Activated gamma-delta T cell treated with anti-CD3 and anti-CD28 coated beads, Interleukin-2, amount 50 U/mL, for 16 hours (primary cell): ENCODE measurements at places on chromosomes 2 and 18.

GRCh38 chr2:11379558-11379957 lies 35.1 kb upstream of the ROCK2 start:
- no peak for DNase-seq

DNA sequence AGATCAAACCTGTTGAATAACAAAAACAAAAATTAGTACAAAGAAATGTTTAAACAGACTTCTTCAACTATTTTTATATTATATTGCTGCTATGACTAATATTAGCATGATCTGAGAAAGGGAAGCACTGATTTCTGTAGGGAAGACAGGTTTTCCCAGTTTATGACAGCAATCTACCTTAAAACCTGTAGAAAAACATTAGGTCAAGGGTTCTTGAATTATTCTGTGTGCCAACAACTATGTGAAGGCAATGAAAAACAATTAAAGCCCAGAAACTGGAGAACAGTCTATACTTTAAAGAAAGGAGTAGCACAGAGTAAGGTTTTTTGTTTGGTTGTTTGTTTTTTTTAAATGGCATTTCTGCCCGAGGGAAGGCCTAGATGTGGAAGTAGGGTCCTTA lies 23.3 kb downstream of the PUM2 start:
- DNase-seq, result no peak

DNA sequence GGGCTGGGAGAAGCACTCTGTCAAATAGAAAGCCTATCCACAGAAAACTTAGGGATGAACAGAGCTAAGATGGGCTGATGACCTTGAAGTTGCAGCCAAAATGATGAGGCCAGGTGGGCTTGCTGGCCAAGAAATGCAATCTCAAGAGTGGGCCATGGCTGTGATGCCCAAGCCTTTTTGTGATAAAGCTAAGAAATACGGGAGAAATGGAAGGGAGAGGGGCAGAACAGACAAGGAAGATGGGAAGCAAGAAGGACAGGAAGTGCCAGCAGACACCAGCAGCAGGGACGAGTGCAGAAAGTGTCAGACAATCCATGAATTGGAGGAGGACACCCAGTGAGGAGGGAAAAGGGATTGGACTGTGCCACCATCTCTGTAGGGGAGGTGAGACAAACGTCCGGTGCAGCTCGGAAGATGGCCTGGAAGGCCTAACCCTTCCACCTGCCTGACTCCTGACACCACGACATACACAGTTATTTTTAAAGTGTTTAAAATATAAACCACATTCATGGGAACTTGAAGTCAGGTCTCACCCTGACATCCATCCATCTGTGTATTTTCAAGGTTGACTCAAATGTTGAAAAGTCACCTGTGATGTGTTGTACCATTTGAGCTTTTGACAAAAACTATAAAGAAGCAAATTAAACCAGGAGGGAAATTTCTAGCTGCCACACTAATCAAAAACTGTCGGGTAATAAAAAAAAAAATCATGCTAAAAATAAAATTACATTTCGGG lies 105.5 kb downstream of the BCL2 start:
- no peak for DNase-seq

- DNase-seq, result no peak
Observed at GRCh38 chr2:73995810-73996209, 11.1 kb downstream of the TET3 start.

- no peak for DNase-seq
Observed at GRCh38 chr18:55272510-55273243, 313.4 kb upstream of the CCDC68 start.

- no peak for DNase-seq
Observed at GRCh38 chr2:102050854-102051391, 59.2 kb downstream of the IL1R2 start.
